ENCODE measurements at places on chromosomes 7 and 10.

DNA sequence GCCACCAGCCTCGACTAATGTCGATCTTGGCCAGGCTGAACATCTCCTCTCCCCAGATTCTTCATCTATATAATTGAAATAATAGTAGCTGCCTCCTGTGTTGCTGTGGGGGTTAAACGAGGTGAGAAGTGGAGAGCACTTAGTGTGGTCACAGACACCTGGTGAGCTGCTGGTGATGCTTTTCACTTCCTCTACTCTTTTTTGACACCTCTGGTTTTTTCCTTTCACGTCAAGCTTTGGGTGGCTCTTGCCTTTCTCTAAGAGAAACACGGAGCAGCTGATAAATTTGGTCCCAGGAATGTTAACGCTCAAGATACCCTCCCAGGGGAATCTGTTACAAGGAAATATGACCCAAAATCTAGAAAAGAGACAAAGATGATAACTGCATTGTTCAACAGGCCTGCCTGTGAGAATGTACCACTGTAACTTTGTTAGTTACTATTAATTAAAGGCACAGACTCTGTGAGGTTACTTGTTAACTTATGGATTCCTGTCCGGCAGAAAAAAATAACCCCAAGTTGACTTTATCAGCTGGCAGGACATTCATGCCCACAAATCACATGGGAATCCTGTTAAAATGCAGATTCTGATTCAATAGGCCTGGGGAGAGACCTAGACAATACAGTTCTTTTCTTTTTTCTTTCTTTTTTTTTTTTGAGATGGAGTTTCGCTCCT, 9.5 kb upstream of the NPFFR1 start:
- DNase-seq = no peak

DNA sequence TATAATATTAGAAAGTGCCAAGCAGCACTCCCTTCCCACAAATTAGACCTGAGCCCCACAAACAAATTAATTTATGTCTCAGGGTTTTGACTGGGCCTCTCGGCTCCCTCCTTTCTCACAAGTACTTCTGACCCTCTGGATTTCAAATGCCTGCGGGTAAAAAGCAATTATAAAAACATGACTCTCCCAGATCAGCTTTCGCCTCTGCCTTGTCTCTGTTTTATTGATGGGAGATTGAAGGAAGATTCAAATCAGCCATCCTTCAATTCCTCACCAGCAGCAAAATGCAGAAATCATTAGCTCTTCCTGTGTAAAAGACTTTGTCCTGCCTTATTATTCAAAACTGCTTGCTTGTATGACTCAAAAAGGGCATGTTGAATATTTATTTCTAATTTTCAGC, 453.7 kb upstream of the MKI67 start:
- no peak for DNase-seq

- DNase-seq = no peak
Measured at GRCh38 chr10:62900829-62901571, 84.8 kb upstream of the EGR2 start.

- DNase-seq = peak; percentile 17
Measured at GRCh38 chr7:142808802-142809583, 38.2 kb downstream of the PRSS2 start.

GRCh38 chr7:27779873-27780272, 39.9 kb downstream of the TAX1BP1 start:
- no peak for DNase-seq

DNA sequence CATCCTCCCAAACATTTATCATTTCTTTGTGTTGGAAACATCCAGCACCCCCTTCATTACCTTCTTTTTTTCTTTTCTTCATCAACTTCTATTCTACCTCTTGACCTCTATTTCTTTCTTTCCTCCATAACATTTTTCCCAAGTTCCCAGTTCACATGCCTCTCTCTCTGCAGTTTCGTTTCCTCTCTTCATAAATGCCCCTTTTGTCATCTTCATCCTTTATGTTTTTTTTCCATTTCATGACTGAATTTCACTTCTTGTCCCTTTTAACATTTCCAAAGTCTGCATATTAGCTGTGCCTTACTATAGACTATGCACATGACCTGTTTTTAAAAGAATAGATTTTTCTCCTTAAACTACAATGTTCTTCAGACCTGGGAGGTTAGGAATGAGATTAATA, 23.7 kb downstream of the CPN1 start:
- DNase-seq = no peak

DNA sequence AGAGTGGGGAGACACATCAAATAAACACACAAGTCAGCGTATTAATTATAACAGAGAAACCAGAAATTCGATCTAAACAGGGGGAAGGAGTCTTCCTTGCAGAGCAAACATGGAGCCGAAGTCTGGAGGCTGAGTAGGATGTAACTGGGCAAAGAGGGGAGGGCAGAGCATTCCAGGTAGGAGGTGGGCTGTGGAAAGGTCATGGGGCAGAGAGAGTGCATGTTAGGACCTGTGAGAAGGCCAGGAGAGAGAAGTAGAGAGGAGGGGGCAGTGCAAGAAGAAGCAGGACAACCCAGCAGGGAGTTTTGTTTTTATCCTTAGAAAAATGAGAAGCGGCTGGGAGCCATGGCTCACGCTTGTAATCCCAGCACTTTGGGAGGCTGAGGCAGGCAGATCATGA, 130.8 kb upstream of the GPR26 start:
- DNase-seq = no peak

DNA sequence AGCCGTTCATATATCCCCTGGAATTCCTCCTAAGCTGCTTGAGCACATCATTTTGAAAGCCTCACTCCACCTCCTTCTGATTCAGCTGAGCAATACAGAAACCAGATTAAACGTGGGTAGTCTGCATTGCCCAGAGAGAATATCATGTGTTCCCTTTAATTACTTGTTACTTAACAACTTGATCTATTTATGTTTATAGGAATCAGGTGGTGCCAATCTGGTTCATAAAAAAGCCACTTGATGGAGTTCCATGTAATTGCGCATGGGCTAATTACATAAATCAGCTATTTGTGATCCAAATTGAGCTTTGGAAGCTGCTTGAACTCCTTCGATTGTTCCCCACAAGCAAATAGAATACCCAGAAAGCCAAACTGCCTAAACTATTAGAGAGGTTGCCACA, 114.7 kb upstream of the ADCY1 start:
- DNase-seq = no peak

GRCh38 chr10:119370972-119371703, 163.8 kb downstream of the GRK5 start:
- no peak for DNase-seq

DNA sequence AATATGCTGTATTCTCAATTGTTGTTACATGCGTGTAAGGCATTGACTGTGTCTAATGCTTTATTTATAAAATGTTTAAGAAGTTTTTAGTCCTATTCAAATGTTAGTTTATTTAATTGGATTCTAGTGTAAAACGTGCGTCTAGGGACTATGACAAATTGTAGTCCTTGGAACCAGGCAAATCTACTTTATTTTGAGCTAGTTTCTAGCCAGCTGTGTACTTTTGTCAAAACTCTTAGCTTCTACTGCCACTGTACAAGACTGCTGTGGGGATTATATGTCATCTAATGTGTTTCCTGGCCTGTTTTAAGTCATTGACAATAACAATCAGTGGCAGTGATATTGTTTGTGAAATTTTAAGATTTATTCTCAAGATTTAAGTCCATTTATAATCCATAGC, 220.5 kb upstream of the SEMA3D start:
- DNase-seq = no peak

- DNase-seq = no peak
Measured at GRCh38 chr10:128645486-128645885, 519.3 kb upstream of the MKI67 start.

- no peak for DNase-seq
Measured at GRCh38 chr7:3154317-3154716, 110.7 kb upstream of the CARD11 start.

DNA sequence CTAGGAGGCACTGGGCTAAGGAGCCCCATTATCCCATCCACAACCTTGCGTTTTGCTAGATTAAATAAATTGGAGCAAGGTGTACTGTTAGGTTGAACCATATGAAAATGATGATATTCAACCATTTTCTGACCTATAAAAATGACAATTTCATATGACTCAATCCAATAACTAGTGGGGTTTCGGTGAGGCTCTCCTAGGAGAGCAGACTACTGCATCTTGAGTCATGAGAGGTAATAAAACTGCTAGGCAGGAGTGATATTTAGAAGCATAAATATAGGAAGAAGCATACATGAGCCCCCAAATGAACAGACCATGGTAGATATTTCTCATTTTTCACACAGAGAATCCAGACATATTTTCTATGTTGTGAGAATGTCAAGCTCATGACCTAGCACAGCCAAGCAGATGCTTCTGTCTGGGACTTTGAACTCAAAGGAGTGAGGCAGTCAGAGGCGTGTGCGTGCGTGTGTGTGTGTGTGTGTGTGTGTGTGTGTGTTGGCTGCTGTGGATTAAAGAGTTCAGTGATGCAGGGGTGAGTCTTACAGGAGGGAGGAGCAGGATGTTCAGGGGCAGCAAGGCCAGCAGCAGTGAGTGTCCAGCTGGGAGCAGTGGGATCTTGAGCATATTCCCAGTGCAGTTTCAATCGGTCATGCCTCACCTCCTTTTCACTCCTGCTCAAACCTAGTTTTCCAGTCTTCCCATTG, 17.8 kb upstream of the WDR11 start:
- DNase-seq = no peak

DNA sequence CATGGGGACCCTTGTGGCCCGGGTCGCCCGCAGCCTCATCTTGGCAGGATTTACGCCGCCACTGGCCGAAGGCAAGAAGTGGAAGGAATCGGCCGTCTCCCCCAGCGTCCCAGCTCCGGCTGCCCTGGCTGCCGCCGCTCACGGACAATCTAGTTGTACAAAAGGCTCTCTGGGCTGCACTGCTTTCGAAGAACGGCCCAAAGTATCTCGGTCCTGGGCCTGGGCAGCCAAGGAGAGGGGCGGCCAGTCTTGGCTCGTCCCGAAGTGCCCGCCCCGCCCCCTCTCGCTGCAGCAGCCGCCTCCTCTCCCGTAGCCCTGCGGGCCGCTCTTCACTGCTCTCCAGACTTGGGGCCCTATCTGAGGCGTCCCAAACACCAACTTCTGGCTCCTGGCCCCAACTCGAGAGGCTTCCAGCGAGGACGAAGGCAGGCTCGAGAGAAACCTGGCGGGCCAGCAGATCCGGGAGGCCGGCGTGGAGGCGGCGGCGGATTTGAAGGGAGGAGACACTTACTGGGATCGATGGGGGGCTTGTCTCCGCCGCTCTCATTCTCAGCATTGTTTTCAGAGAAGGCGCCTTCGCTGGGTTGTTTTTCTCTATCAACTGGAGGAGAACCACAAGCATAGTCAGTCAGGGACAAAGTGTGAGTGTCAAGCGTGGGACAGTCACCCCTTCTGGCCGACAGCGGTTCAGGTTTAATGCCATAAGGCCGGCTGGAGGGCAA, 809 bp downstream of the HOXA9 start:
- no peak for DNase-seq

GRCh38 chr7:64045301-64046040, at the start of gene ZNF727:
ZNF727 (plus strand) TSS chr7:64045434; CDS start chr7:64045622, 188 bp downstream.
- DNase-seq = no peak

GRCh38 chr7:95478272-95479037, 7.3 kb upstream of the ASB4 start:
- DNase-seq = no peak

DNA sequence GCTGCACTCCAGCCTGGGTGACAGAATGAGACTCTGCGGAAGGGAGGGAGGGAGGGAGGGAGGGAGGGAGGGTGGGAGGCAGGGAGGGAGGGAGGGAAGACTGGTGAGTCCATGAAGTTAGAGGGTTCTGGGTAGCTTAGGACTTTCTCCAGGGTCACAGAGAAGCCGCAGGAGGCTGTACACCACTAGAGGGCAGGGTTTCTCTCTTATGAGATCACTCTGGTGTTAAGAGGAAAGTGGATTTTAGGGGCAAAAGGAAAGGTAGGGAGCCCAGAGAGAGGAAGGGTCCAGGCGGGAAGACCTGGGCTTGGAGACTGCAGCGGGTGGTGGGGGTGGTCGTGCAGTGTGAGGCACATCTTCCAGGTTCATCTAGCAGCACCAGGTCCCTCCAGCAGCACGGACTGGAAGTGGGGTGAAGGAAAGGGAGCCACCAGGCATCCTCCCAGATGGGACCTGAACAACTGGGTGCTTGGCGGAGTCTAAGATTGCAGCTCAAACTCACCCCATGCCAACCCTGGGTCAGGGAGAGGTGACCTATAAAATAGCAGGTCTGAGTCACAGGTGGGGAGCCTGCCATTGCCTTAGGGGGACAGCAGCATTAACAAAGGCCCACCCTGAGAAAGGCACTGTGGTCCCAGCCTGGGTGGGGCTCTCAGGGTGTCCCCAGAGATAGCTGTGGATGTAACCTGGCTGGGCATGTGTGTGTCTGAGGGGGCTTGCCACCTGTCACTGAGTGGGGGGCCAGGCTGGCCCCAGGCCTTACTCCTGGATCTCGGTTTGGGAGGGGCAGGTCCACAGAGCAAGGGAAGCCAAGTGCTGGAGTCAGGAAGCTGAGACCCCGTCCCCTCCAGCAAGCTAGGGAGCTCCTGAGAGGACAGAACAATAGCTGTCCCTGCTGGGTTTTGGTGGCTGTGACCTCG, 48.5 kb upstream of the SLC29A3 start:
- no peak for DNase-seq

GRCh38 chr10:59432207-59432900, 70.0 kb upstream of the FAM13C start:
- no peak for DNase-seq

GRCh38 chr10:121753726-121754476, 155.7 kb upstream of the FGFR2 start:
- DNase-seq = no peak

- DNase-seq = no peak
Measured at GRCh38 chr7:2821842-2822507, 22.1 kb downstream of the GNA12 start.

DNA sequence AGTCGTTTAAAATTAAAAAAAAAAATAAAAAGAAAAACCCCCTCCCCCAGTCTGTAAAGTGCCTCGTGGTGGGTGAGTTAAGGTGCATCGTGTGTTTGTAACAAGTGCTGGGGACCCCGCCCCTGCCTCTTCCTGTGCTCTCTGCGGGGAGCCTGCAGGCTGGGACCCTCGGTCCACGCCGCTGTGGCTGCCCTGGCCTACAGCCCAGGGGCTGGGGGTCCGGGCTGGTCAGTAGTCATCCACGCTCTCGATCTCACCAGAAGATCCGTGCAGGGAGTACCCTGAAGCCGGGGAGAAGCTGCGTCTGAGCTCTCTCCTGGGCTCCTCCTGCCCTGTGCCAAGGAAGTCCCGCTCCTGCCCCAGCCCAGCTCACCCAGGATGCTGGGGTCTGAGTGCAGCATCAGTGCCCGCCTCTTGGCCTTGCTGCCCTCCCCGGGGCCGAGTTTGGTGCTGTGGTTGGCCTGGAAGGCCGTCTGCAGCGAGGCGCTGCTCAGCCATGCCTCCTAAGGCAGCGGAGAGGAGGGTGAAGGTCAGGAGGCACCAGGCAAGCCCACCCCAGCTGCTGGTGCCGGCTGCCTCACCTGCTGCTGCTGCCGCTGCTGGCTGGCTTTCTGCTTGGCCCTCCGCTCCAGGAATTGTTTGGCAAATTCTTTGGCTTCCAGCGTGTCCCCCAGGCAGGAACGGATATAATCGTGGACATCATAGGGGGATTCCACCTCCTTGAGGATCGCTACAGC, 8.1 kb downstream of the GNB2 start:
- DNase-seq = no peak

- no peak for DNase-seq
Measured at GRCh38 chr7:1121886-1122831, 34.2 kb downstream of the GPER1 start.

- DNase-seq = no peak
Measured at GRCh38 chr10:69709366-69709941, 79.4 kb downstream of the FAM241B start.

- DNase-seq = no peak
Measured at GRCh38 chr10:43417950-43418768, 9.2 kb upstream of the HNRNPF start.

GRCh38 chr10:78763651-78764395, 304.9 kb upstream of the ZMIZ1 start:
- DNase-seq = no peak
